ENCODE measurements at places on chromosomes 12 and 14.

- no peak for DNase-seq
Observed at GRCh38 chr14:38125481-38126037, 82.1 kb upstream of the SSTR1 start.

DNA sequence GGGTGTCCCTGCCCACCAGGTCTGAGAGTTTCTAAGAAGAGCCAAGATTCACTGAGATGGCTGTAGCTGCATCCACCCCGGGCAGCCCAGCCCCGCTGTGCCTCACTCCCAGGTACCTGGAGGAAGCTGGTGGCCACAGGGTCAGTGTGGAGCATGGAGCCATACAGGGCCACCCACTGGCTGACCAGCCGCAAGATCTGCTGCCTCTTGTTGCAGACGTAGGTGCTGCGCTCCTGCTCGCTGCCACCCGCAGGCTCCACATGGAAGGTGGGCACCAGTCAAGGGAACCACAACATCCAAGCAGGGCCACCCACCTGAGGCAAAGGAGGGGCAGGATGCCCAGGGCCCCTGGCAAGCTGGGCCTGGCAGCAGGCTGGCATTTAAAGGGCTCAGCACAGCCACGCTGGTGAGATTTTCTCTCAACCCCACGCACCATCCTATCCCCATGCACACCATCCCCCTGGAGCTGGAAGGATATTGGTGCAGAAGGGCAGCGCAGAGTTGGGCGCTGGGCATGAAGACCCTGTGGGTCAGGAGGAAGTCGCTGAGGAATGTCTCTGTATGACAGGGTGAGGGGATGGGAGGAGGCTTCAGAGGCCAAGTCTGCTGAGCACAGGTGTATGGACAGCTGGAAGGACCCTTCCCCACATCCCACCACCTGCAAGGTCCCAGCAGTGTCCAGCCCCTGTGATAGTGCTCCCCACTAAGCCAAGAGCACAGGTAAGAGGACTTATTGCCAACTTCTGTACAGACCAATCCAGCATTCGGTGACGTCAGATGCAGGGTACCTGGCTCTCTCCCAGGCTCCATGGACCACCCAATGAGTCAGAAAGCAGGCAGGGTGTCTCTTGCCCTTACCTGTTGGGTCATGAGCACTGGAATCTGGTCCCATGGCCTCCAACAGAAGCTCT lies 10.8 kb downstream of the RAPGEF3 start:
- no peak for DNase-seq

GRCh38 chr14:94342334-94342934 lies 19.3 kb upstream of the SERPINA6 start:
- DNase-seq = peak; percentile 94

DNA sequence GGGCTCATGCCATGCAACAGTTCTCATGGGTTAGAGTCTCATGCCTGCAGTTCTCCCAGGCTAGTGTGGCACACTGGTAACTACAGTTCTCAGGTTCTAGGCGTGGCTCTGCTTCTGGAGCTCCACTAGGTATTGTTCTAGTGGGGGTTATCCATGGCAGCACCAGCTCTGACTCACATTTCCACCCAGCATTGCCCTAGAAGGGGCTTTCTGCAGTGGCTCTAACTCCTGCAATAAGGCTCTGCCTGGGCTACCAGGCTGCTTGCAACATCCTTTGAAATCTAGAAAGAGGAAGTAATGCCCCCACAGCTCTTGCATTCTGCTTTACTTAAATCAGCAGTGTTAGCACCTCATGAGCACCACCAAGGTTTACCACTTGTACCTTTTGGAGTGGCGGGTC lies 220.3 kb upstream of the ARID2 start:
- DNase-seq = peak; percentile 5

DNA sequence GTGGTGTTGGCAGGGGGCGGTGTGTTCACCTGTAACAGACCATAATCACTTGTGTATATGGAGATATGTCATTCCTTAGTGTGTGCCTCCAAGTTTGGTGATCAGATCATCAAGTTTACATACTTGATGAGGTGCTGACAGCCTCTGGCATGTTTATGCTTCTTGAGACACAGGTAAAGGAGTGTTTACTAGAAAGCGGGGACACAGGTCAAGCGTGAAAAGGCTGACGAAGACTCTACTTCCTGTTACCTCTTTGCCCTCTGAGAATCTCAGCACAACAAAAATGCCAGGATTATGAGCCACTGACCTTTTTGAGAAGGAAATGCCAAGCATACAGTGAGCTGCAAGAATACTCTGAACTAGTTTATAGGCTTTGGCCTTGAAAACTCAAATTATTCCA lies 29.6 kb downstream of the PRDM4 start:
- no peak for DNase-seq

GRCh38 chr12:5123921-5124320 lies 80.2 kb downstream of the KCNA5 start:
- DNase-seq = no peak

DNA sequence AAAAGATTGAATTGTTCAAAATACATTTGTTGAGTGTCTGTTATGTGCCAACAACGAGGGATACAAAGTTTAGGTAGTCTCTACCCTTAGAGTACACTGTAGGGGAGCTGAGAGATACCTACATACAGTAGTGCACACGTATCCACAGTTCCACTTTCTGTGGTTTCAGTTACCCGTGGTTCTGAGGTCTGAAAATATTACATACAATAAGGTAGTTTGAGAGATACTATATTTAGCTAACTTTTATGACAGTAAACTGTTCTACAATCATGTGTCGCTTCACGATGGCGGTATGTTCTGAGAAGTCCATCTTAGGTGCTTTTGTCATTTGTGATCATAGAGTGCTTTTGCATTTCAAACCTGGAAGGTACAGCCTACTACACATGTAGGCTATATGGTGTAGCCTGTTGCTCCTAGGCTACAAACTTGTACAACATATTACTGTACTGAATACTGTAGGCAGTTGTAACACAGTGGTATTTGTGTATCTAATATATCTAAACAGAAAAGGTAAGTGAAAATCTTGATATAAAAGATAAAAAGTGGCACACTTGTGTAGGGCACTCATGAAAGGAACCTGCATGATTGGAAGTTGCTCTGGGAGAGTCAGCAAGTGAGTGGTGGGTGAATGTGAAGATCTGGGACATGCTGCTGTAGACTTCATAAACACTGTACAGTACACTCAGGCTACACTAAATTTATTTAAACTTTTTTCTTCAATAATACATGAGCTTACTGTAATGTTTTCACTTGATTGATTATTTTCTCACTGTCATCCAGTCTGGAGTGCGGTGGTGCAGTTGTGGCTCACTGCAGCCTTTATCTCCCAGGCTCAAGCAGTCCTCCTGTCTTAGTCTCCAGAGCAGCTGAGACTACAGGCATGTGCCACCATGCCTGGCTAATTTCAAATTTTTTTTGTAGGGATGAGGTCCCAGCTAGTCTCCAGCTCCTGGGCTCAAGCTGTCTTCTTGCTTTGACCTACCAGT lies 4.0 kb downstream of the CPSF6 start:
- no peak for DNase-seq

DNA sequence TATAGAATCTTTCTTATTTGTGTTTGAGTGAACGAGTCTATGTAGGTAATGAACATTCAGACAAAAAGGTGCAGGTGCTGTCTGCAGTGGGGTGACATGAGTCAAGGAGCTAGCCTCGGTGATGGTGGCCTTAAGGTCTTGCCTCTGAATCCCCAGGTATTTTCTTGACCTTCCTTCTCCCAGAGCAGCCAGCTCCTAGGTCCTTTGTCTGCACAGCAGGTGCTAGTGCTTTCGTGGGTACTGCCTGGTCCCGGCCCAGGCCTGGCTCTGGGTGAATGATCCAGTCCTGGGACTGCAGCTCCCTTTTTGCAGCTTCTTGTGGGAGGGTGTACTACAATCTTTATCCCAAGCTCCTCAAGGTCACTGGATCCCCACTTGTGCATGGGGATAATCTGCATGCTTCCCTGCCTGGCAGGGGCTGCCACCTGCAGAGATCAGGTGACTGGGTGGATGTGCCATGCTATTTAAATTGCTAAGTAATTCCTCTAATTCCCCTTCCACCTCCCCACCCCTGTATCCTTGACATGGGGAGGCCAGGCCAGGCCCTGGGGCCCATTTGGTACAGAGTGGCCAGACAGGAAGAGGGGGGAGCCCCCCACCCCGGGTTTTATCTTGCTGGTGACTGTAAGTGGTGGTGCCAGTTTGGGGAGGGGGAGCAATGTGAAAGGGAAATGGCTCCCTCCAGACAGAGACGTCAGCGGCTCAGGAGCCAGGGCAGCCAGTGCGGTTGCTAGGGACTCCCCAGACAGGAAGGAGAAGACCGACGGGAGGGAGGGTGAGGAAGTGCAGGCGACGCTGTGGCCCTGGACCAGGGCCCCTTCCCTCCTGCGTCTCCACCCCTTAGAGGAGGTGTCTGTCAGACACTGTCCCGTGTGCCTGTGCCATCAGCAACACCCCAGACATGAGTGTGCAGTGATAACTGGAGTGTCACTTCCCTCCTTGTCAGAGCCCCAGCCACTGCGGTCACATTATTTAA lies 6.7 kb downstream of the VASH1 start:
- DNase-seq = no peak

DNA sequence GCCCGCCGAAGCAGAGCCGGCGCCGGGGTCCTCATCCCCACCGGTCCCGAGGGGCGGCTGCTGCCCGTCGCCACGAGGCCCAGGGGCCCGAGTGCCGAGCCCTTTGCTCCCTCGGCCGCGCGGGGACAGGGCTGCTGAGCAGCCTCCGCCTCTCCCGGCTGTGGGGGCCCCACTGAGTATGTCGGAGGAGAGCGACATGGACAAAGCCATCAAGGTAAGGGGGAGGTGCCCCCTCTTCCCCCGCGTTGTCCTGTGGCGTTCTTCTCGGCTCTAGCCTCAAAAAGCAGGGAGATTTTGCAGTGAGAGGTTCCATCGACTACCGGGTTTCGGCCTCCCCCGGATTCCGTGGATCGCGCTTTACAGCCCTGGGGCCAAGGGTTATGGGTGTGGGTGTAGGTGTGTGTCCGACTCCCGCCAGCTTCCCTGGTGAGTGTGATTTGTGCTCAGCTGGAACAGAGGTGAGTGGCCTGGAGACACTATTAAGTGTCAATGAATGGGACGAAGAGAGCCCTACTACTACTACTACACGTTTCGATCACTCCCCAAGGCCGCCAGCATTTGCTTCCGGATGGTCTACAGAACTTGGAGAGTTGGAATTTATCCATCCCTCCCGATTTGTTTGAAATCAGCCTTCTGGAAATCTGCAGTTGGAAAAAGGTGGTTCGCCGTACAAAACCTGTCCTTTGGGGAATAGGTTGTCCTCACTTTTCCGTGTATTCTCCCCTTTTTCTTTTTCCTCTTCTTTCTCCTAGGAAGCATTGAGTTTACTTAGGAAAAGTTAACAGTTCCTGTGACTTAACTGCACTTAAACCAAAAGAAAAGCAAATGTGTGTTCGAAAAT lies 748 bp downstream of the MAPKAPK5 start:
- DNase-seq = peak; percentile 9

DNA sequence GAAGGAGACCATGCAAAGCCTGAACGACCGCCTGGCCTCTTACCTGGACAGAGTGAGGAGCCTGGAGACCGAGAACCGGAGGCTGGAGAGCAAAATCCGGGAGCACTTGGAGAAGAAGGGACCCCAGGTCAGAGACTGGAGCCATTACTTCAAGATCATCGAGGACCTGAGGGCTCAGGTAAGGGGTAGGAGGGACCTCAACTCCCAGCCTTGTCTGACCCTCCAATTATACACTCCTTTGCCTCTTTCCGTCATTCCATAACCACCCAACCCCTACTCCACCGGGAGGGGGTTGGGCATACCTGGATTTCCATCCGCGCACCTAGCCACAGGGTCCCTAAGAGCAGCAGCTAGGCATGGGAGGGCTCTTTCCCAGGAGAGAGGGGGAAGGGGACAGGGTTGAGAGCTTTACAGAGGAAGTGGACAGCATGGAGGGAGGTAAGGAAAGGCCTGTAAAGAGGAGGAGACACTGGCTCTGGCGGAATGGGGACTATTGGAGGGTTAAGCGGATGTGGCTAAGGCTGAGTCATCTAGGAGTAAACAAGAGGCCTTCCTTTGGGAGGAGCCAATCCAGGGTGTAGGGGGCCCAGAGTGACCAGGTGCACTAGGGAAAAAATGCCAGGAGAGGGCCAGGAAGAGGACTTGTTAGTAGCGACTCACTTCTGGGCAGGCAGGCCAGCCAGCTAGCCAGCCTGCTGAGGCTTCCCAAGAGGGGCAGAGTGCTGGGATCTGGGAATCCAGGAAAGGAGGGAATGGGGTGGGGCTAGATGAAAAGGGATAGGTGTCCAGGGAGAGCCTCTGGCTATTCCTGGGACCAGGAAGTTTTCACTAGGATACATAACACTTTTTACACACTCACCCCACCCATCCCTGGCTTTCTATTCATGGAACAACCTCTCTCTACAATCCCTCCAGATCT lies 754 bp downstream of the KRT18 start:
- DNase-seq = peak; percentile 98

- DNase-seq = no peak
Observed at GRCh38 chr12:114661245-114661644, 22.7 kb downstream of the TBX3 start.

- DNase-seq = no peak
Observed at GRCh38 chr12:6199531-6200255, 507 bp upstream of the CD9 start.

DNA sequence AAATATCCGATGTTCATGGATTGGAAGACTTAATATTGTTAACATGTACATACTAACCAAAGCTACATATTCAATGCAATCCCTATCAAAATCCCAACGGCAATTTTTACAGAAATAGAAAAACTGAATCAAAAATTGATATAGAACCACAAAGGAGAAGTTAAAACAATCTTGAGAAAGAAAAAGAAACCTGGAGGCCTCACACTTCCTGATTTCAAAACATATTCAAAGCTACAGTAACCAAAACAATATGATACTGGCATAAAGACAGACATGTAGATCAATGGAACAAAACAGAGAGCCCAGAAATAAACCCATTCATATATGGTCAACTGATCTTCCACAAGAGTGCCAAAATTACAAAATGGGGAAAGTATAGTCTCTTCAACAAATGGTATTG lies 5.4 kb upstream of the PELI2 start:
- DNase-seq = no peak

GRCh38 chr12:131112700-131113290 lies 159.1 kb downstream of the ADGRD1 start:
- no peak for DNase-seq

- no peak for DNase-seq
Observed at GRCh38 chr14:33962016-33962415, 11.1 kb upstream of the EGLN3 start.

DNA sequence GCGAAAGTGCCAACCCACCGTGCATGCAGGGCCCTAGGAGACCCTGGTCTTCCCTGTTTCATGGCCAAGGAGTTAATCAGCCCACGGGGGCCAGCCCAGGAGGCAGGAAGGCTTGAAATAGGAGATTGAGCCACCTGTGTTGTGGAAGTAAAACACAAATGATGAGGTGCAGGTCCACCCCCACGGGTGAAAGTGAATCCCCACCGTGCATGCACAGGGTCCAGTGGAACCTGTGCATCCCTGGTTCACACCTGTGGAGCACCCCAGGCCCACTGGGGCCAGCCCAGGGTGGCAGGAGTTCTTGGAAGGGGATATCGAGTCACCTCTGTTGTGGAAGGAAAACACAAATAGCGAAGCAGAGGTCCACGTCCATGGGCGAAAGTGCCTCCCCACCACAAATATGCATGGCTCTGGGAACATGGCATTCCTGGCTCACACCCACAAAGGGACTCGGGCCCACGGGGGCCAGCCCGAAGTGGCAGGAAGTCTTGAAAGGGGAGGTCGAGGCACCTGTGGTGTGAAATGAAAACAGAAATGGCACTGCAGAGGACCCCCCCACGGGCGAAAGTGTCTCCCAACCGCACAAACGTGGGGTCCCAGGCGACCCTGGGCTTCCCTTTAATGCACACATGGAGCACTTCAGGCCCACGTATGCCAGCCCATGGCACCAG lies 381.5 kb downstream of the ALG10 start:
- no peak for DNase-seq

- DNase-seq = peak; percentile 66
Observed at GRCh38 chr12:110649341-110649847, 35.5 kb downstream of the TCTN1 start.
